ENCODE measurements at places on chromosomes 2 and 18. TPM values are rescaled to one million over a fixed set of nuclear protein-coding genes. Genes with fewer than 3 reads are reported as not detected.

- H3K4me3 ChIP-seq, result no peak overlapping the region
- no peaks in the 10 kb centered on the region for H3K36me3 ChIP-seq
- H3K27ac ChIP-seq, result no peak overlapping the region
- no peaks in the 10 kb centered on the region for H3K27me3 ChIP-seq
- no peaks in the 10 kb centered on the region for H3K4me1 ChIP-seq
Measured at GRCh38 chr2:21642647-21643046, 518.9 kb downstream of the TDRD15 start.

DNA sequence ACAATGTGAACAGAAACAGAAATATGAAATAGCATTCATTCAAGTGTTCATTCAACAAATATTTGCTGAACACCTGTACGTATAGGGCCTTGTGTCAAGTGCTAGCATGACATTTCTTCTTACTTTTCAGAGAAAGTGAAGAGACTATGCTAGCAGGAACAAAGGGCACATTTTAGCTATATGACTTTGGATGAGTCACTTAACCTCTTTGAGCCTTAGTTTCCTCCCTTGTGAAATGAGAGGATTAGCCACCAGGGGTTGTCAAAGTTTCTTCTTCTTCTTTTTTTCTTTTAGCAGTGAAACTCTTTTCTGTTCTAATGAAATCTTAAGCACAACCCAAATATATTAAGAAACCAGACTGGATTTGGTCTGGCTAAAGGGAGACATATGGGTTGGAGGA, 53.1 kb downstream of the FIGN start:
- no peaks in the 10 kb centered on the region for H3K36me3 ChIP-seq
- no peaks in the 10 kb centered on the region for H3K4me1 ChIP-seq
- H3K27me3 ChIP-seq, result no peaks in the 10 kb centered on the region

GRCh38 chr18:22136395-22136794, 33.0 kb upstream of the GATA6 start:
- no peak overlapping the region for H3K4me3 ChIP-seq
- DNase-seq, result no peak
- no peak overlapping the region for H3K27ac ChIP-seq
- no peaks in the 10 kb centered on the region for H3K27me3 ChIP-seq
- H3K4me1 ChIP-seq, result no peaks in the 10 kb centered on the region

The IL36G gene
- total RNA-seq, result not detected

GRCh38 chr2:240513549-240514287, 44.1 kb downstream of the ANKMY1 start:
- no peaks in the 10 kb centered on the region for H3K27me3 ChIP-seq
- no peak overlapping the region for H3K27ac ChIP-seq

The ZCCHC2 gene
- total RNA-seq, result 85.0 TPM

- no peaks in the 10 kb centered on the region for H3K27me3 ChIP-seq
- no peak for DNase-seq
- no peaks in the 10 kb centered on the region for H3K36me3 ChIP-seq
- no peaks in the 10 kb centered on the region for H3K4me1 ChIP-seq
Measured at GRCh38 chr18:292271-292670, 24.4 kb upstream of the THOC1 start.
